ENCODE measurements at places on chromosomes 2 and 18. TPM values are rescaled to one million over a fixed set of nuclear protein-coding genes. Genes with fewer than 3 reads are reported as not detected.

The CDK15 gene
- 1.3 TPM for polyA plus RNA-seq

The FKBP1B gene
- polyA plus RNA-seq = 9.3 TPM

The BIN1 gene
- 142 TPM for polyA plus RNA-seq

The VPS54 gene
- polyA plus RNA-seq = 50.9 TPM

The CDH2 gene
- polyA plus RNA-seq = 87.1 TPM

The CCL20 gene
- 0.52 TPM for polyA plus RNA-seq

The INPP1 gene
- 13.3 TPM for polyA plus RNA-seq

The PRKAG3 gene
- polyA plus RNA-seq = not detected

The KIF5C gene
- 4.7 TPM for polyA plus RNA-seq

The PSMA8 gene
- polyA plus RNA-seq = not detected

The SCYGR6 gene
- not detected for polyA plus RNA-seq

The NPC1 gene
- 18.4 TPM for polyA plus RNA-seq

The ASB18 gene
- polyA plus RNA-seq = not detected

The OR6B2 gene
- not detected for polyA plus RNA-seq

The REG3G gene
- not detected for polyA plus RNA-seq

Data from right renal pelvis (tissue), 4 donors.